Stimulated activated CD4-positive, alpha-beta T cell treated with anti-CD3 and anti-CD28 coated beads, Interleukin-2, amount 100 ng/mL, for 4 hours (primary cell): ENCODE measurements at places on chromosomes 3 and 15.

GRCh38 chr3:45748068-45748467 is 48.3 kb downstream of the SLC6A20 start:
- DNase-seq, result no peak

GRCh38 chr15:39092354-39092753 is 488.5 kb upstream of the THBS1 start:
- DNase-seq, result no peak

GRCh38 chr15:91549581-91549980 is 303.9 kb upstream of the SLCO3A1 start:
- no peak for DNase-seq

DNA sequence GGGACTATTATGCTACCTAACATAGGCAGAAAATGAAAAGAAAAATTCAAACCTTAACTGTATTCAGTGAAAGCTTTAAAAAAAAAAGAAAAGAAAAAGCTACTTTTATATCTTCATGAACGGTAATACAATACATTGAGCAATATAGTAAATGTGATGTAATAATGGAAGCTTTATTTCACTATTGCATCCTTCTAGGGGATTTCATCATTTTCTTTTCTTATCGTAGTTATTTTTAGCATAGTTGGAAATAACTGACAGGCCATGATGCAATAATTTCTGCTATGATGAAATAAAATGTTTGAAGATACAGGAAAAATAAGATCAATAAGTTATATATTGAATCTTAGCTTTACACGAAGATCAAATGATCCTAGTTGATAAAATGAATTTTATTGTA is 40.3 kb upstream of the ZCWPW2 start:
- DNase-seq, result no peak

- DNase-seq, result no peak
Observed at GRCh38 chr3:159950156-159950898, 38.3 kb upstream of the IL12A start.
